ENCODE measurements at places on chromosomes 5 and 9.

GRCh38 chr5:173435447-173435846 is 107.2 kb upstream of the STC2 start:
- DNase-seq = no peak

DNA sequence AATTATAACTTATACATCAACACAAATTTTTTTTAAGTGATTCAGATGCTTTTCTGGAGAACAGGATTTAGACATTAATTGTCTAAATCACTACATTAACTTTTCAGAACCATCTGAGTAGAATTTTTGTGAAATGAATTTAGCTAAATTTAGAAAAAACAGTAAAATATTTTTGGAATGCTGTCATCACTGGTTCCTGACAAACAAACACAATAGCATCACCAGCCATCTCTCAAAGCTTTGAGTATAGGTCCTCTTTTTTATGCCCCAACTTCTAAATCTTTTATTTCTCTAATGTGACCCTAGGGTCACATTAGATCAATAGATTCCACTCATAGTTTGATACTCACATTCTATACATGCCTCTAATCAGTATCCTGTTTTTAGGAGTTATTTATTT is 104.6 kb downstream of the PRR16 start:
- DNase-seq = no peak

DNA sequence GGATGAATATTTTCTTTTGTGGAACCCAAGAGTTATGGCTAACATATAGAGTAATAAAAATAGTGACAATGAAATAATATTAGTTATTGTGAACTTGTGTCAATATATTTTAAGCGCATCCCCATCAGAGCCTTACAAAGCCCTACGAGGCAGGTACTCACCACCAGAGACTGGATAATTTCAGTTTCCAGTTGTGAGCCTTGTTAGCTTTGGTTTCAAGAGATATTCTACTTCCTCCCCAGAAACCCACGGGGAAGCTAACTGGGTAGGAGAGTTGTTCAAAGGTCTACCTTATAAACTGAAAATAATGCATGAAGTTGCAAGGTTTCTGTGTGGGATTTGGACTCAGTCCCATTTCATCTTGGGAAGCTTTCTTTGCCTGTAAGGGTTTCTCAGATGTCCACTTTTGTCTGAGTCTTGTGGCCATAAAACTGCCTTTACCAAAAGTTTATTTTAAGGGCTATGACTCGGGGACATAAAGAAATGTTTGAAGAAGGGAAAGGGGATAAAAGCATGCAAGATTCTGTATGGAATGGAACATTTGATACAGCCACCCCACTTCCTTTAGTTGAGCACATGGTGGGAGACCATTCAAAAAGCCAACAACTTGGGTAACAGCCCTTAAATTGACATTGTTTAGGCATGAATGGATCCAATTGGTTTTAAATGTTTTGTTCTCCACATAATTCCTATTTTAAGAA is 57.4 kb upstream of the ANKRD55 start:
- DNase-seq = no peak

- no peak for DNase-seq
Observed at GRCh38 chr9:92980085-92980745, 32.9 kb downstream of the FGD3 start.

DNA sequence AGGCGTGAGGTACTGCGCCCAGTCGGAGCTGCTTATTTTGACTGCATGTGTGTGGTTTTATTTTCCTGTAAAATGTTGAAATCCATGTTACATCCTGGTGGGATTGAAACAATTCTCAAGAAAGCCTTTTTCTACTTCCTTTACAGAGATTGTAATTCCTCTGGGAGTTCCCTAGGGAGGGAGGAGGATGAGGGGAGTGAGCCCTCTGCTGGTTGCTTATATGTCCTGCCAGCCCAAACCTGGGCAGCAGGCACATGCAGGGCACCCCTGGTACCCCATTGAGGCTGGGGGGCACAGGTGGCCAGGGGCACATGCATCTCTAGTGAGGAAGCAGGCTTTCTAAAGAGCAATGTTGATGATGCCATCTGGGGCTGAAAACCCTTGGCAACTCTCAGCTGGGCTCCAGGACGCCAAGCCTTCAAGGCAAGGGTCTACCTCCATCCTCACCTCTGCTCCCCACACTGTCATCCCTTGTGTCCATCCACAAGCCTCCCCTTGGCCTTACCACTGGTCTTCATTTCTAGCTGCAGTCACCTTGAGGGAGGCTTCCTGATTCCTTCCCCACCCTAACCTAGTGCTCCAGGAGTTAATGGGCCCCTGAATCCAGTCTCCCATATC is 84.7 kb upstream of the TNFSF8 start:
- DNase-seq = no peak

GRCh38 chr5:171990713-171991015 is 15.8 kb downstream of the FBXW11 start:
- DNase-seq = no peak

DNA sequence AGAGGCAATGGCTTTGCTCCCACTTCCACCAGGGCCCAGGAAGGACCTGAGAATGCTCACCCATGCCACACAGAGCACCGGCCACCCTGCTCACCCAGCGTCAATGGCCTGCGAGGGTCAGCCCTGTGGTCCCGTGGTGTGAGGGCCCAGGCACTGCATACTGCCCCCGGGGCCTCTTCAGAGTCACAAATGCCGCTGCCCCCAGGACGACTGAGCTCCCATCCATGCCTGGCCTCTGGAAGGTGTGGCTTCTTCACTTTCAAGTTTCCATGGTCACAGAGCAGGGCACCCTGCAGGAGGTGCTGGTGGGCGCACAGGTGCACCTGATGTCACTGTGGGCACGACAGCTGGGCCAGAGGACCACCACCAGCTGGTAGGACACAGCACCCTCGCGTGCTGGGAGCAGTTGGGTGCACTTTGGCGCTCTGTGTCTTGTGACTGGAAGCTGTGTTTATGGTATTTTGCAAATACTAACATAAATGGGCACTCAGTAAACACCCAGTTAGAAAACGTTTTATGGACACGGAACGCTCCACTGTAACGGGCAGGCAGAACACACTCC is 12.5 kb upstream of the ZDHHC11 start:
- no peak for DNase-seq

GRCh38 chr5:96885518-96886338 is 9.4 kb downstream of the ERAP2 start:
- peak; percentile 24 for DNase-seq

DNA sequence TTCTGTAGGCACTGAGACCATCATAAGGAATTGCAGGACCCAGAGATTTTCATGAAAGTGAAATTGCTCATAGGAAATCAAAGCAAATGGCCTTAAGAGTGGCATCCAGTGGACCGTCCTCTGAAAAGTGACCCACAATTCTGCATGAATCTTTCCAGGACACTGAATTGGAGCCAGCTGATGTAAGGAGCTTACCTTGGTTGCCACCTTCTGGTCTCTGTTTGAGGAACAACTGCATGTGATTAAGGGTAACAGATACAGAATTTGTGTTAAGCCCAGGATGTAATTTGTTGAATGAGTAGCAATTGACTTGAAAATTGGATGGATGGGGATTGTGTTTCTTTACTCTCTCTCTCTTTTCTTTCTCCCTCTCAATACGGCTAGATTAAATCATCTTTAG is 49.9 kb upstream of the GAS1 start:
- no peak for DNase-seq

DNA sequence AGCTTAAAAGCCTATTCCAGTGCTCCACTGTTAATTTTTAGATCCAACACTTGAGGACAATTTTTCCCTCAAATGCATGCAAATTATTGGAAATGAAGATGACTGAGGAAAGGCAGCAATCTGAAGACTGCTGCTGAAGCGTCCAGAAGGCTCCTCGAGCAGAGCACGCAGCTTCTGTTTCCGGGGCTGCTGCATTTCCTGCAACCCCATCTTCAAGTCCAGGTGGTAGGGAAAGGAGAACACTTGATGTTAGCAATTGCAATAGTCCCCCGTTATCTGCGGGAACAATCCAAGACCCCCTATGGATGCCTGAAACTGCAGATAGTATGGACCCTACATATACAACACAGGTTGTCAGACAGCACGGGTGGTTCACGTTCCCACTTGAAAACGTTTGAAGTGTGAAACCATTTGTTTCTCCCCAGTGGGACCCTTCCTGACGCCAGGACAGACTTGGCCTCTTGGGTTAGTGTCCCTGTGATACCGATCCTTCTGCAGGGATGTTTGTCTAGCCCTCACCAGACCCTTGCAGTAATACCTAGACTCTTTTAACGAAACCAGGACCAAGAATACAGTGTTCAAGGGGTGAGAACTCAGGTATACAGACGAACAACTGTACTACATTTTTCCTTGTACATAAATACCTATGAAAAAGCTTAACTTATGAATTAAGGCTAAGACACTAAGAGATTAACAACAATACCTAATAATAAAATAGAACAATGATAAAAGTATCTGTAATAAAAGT is 152.3 kb downstream of the HSD17B3 start:
- DNase-seq = no peak

- DNase-seq = no peak
Observed at GRCh38 chr9:71630377-71630995, 137.8 kb downstream of the CEMIP2 start.

DNA sequence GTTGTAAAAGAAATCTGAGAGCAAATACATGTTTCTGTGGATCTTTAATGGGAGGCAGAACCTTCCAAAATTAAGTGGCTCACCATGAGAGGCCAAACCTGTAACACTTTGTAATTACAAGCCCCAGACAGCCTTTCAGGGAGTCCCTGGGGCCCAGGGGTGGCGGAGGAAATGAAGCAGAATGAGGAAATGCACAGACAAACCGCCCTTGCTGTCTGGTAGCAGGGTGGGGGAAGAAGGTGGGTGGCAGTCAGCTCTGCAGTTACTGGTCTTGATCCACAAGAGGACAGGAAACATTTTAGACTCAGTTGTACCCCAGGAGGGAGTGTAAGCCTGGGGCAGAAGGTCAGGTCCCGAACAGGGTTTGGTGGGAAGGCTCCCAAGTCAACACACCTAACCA is 6.5 kb downstream of the ARL14EPL start:
- DNase-seq = peak; percentile 7

DNA sequence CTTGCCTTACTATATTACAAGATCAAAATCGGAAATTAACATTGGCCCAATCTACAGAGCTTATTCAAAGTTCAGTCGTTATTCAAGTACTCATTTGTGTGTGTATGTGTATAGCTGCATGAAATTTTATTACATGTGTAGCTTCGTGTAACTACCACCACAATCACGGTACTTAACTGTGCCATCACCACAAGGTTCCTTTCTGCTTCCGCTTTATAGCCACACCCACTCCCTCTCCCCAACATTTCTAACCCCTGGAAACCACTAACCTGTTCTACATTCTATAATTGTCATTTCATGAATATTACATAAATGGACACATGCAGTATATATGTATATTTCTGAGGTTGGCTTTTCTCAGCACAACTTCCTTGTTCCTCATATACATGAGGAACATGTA is 4.0 kb upstream of the TEX48 start:
- no peak for DNase-seq

DNA sequence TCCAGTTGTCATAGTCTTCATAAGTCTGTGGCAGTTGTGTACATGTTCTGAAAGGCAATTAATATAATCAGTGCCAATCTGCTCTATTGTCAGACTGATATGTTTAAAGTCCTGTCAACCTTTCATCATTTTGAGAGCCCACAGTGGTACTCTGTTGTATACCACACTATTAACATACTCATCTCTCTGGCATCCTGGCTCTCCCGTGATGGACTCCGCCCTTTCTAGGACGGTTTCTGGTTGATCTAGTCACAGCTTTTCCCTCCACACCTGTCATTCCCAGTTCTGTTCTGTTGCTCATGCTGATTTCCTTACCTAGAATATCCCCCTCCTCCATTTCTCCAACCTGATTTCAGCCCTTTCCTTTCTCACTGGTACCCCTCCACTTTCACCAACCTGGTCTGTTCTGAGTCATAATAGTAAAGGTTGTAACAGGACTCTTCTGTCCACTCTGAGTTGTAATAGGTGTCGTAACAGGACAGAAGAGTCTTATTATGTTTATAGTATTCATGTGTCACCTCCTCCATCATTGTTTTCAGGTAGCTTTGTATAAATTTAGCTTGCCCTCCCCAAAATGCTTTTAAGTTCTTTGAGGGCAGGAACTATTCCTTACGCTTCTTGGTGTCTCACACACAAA is 4.1 kb downstream of the PTCD2 start:
- no peak for DNase-seq

DNA sequence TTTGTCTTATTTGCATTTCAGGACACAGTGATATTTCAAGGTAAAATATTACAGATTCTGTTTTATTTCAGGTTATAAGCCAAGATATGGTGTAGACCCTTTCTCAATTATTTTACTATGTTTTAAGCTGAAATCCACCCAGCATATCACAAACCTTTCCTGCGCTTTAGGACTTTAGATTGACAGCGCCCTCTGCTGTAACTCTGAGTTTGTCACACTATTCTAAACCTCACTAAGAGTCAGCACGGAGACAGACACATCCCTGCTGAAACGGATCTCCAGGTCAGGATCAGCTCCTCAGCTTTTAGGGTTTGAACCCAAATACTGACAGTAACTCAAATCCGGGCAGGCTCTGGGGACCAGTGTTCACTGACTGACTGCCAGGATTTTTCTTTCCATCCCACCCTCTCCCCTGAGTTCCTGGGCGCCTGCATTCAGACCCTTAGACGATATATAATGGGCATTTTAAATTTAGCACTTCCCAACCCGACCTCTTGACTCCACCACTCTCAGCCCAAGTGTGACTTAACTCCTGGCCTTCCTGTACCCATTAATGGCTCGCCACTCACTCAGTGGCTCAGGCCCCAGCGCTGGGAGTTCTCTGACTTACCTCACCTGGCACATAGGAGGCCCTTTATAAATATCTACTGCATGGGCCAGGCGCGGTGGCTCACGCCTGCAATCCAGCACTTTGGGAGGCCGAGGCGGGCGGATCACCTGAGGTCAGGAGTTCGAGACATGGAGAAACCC is 33.5 kb downstream of the TLX3 start:
- peak; percentile 53 for DNase-seq

GRCh38 chr9:87157366-87158031 is 210.2 kb upstream of the GAS1 start:
- DNase-seq = no peak

- DNase-seq = no peak
Observed at GRCh38 chr9:104858271-104858670, 69.7 kb downstream of the ABCA1 start.

DNA sequence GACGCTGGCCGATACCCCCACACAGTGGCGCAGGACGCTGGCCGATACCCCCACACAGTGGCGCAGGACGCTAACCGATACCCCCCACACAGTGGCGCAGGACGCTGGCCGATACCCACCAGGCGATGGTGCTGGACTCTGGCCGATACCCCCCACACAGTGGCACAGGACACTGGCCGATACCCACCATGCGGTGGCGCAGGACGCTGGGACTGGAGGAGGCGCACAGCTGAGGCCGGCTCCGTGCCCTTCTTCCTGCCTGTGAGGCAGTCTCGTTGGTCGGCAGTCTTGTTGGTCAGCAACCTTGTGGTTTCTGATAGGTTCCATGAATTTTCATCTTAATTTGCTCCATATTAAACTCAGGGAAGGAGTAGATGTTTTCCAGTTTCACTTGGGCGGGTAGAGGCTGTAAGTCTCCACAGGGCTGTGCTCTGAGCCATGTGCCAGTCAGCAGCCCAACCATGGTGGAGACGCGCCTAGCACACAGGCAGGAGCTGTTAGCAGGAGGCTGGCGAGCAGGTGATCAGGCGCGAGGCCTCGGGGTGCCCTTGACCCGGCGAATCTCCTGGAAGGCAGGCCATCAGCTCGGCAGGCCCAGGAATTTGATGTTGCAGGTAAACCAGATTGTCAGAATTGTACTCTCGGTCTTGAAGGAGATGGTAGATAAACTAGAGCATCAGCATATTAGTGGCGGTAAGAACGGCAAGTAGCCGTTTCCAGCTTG is 75.6 kb downstream of the EHMT1 start:
- no peak for DNase-seq

GRCh38 chr9:27582794-27583193 is 9.5 kb upstream of the C9orf72 start:
- DNase-seq = no peak

- DNase-seq = no peak
Observed at GRCh38 chr5:129773376-129773775, 25.5 kb downstream of the MINAR2 start.

Measured in activated CD4-positive, alpha-beta T cell treated with anti-CD3 and anti-CD28 coated beads for 48 hours (primary cell).